OCI-M1 (cell line): ENCODE measurements at places on chromosomes 2 and 18.

- no peak for DNase-seq
Observed at GRCh38 chr2:29035016-29035745, 39.1 kb downstream of the PCARE start.

DNA sequence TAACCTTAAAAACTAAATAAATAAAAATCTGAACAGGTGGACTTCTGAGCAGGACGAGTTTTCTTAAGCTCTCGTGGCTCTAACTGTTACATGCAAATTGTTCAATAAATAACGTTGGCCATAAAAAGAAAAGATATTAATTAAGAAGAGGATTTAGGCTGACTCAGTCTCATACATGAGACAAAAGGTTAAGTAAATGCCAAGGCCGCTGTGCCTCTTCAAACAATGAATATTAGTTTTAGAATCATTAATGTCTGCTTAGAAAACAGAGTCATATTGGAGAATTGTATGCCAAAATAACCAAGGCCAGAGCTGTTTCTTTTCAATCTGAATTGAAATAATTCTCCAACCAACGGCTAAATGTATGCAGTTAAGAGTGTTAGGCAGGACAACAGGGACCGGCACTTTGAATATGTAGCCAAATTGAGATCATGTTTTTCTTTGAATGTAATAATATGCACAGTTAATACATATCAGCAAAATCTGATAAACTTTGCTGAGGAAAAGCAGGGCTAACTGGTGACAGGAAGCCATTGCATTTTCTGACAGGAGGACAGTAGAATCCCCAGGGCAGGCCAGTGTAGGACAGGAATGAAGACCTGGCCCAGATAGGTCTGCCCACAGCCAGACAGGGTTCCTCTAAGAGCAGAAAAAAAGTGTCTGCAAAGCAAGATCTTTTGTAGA lies 1041.4 kb upstream of the FANCL start:
- DNase-seq: no peak

DNA sequence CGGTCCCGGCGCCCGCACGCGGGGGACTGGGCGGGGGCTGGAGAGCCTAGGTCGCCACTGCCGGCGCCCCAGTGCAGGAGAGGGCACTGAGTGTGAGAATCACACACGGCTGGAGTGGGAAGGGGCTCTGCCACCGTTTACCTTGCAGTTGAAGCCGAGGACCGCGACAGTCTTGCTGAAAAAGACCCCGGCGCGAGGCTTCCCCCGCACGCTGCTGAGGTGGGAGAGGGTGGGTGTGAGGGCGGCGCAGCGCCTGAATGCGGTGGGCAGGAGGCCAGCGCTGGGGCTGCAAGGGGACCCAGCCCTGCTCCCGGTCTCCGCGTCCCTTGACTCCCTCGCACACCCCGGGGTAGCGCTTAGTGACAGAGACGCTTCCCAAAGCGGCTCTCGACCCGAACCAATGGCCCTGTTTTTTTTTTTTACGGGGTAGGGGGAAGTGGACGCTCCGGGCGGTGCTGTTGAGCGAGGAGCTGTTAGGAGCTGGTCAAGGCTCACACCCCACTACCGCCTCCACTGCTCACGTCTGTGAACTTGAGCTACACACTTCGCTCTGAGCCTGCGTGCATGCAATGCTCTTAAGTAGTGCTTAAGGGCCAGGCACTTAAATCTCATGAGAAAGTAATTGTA lies 794 bp downstream of the NOTO start:
- DNase-seq: no peak

- peak; percentile 88 for DNase-seq
Observed at GRCh38 chr2:217434180-217434975, 568.4 kb downstream of the TNS1 start.

- DNase-seq: no peak
Observed at GRCh38 chr18:30988440-30988839, 54.1 kb downstream of the DSC3 start.

GRCh38 chr2:37615804-37616676 lies 55.4 kb downstream of the CDC42EP3 start:
- DNase-seq: no peak

DNA sequence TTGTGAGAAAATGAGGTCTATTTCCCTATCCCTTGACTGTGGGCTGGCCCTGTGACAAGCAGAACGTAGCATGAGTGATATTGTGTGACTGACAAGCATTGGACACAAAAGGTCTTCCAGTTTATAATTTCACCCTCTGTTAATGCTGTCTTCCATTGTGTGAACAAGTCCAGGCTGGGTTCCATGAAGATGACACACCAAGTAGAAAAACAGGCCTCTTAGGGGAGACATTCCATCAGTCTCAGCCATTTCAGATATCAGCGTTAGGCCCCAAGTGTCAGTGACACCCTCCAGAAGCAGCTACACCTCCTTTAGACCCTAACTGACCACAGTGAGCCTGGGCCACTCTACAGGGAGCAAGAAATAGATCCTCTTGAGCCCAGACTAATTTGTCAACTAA lies 511.3 kb downstream of the FBXO15 start:
- no peak for DNase-seq

DNA sequence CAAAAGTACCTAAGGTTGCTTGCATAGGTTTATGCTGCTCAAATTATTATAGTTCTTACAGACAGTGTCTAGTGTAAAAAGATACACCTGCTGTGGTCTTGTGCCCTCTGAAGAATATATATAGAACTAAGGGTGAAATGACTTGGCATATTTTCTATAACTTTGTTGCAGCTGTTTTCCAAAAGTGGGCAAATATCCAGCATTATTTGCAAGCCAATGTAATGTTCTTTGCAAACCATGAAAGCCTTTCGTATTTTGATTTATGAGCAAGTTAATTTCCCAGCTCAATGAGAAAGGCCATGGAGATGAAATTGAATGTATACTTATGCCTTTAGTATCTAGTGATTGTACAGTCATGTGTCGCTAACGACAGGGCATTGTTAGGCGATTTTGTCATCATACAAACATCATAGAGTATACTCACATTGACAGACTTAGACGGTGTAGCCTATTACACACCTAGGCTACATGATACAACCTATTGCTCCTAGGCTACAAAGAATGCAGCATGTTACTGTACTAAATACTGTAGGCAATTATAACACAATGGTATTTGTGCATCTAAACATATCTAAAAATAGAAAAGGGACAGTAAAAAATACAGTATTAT lies 116.3 kb downstream of the PLCL1 start:
- DNase-seq: no peak

- DNase-seq: no peak
Observed at GRCh38 chr2:71804281-71804751, 343.3 kb downstream of the CYP26B1 start.

DNA sequence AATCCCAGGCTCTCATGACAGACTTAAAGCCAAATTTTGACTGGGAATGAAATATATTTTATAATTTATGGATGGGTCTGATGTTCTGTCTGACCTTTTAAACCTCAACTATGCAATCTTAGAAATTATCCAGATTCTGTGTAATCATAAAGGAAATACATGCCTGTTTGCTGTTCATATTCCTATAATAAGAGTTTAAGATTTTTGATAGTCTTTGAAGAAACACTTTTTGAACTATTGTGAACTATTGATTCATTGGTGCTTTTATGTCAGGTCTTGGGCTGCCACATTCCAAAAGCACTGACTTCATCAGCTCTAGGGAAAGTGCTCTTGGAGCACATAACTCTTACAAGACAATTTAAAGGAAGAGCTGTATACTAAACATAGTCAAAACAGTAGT lies 64.2 kb downstream of the CCDC150 start:
- no peak for DNase-seq

DNA sequence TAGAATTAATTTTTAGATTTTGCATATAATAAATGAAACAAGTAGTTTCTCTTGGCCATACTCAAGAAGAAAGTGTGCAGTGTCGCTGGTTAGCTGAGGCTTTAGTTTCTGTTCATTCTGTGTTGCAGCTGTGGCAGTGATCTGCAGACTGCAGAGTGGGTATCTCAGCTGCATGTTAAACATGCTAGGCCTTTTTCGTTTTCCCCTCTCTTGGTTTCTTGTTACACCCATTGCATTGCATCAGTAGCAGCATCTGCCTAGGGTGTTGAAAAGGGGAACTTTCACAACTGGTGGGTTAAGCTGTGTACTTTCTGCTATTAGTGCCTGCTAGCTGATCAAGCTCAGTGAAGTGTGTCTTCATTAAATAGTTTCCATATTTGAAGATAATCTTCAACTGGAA lies 51.3 kb downstream of the ACSL3 start:
- peak; percentile 94 for DNase-seq

GRCh38 chr2:77271262-77271661 lies 250.9 kb downstream of the LRRTM4 start:
- DNase-seq: no peak

- DNase-seq: peak; percentile 67
Observed at GRCh38 chr2:182666674-182667314, 49.3 kb upstream of the DNAJC10 start.

GRCh38 chr2:187917535-187917934 lies 363.3 kb upstream of the TFPI start:
- no peak for DNase-seq

DNA sequence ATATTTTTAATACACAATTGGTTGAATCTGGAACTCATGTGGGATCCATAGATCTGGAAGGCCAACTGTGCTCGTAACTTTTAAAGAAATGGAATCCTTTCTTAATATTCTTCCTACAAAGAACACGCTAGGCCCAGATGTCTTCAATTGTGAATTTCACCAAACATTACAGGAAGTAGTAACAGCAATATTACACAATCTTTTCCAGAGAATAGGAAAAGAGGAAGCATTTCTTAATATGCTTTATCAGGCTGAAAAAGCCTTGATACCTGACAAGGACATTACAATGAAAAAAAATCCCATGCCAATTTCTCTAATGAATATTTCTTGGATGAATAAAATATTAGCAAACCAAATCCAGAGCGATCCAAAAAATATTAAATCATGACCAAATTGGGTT lies 80.3 kb upstream of the HAAO start:
- peak; percentile 52 for DNase-seq

- DNase-seq: no peak
Observed at GRCh38 chr2:5521461-5521860, 170.7 kb upstream of the SOX11 start.

GRCh38 chr2:195009202-195009601 lies 647.8 kb upstream of the SLC39A10 start:
- peak; percentile 81 for DNase-seq

DNA sequence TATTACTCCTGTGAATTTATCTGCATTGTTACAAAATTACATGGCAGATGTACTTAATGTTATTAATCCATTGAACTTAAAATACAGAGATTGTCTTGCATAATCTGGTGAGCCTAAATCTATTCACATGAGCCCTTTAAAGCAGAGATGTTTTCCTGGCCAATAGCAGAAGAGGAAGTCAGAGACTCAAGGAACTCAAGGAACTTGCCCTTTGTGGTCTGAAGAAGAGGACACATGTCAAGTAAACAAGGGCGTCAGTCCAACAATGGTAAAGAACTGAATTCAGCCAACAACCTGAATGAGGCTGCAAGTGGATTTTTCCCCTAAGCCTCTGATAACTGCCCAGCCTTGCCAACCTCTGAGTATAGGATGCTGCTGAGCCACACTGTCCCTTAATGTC lies 356.3 kb upstream of the PKDCC start:
- peak; percentile 70 for DNase-seq

DNA sequence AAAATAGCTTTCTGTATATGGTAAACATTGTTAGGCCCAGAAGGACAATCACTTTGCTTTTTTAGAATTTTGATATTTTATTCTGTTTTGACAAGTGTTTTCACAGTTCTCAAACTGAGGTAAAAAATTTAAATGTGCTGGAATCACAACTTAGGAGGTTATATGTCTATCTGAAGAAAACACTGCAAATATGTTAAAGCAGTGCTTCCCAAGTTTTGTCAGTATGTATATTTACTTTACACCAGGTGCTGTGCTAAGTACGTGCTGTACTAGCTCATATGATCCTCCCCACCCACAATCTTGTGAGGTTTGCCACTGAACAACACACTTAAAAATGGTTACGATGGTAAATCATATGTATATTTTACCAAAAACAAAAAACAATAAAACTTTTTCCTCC lies 124.2 kb downstream of the CABYR start:
- no peak for DNase-seq

DNA sequence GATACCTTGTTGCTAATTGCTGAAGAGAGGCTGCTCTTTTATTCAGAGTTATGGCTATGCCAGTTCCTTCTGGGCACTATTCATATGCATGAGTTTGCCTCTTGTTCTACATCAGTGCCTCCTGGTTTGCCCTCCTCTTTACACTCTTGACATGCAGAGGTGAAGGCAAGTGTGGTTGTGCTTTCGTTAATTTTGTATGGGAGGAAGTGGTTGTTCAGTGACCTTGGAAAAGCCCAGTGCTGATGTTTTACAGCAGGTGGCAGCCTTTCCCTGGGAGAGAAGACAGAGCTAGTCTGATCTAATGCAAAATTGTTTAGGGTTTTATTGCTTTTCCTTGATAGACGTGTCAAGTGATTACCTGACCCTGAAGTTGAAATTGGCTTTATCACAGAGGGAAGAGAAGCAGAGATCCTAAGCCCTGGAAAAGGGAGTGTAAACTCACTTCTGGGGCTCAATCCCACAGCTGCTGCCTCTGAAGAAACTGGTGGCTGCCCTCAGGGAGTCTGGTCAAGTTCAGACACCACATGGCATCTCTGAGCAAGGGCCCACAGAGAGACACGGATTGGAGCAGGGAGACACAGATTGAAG lies 30.5 kb upstream of the VPS54 start:
- DNase-seq: peak; percentile 75
